Muscle of back (tissue), 13 donors: ENCODE measurements at places on chromosomes 2 and 18. TPM values are rescaled to one million over a fixed set of nuclear protein-coding genes. Genes with fewer than 3 reads are reported as not detected.

Gene ABCB11
- polyA plus RNA-seq, result 0.21 TPM

Gene FIGLA
- not detected for polyA plus RNA-seq

Gene ALLC
- not detected for polyA plus RNA-seq

Gene RNU2-63P
- polyA plus RNA-seq, result not detected

Gene GPAT2
- 3.9 TPM for polyA plus RNA-seq

Gene WDR54
- polyA plus RNA-seq, result 13.0 TPM

GRCh38 chr2:174675615-174676014 is 78.0 kb upstream of the WIPF1 start:
- no peak for DNase-seq

GRCh38 chr18:12048827-12049175 is 44.8 kb upstream of the ANKRD62 start:
- DNase-seq, result no peak

- DNase-seq, result peak; percentile 76
Measured at GRCh38 chr2:216799873-216800431, 59.9 kb downstream of the TNP1 start.

- no peak for DNase-seq
Measured at GRCh38 chr2:11630855-11631254, 39.1 kb downstream of the NTSR2 start.

GRCh38 chr2:39902103-39902502 is 123.0 kb upstream of the THUMPD2 start:
- no peak for DNase-seq

Gene C2orf66
- polyA plus RNA-seq, result 0.17 TPM
